WTC11 (cell line): ENCODE measurements at places on chromosomes 6 and 20. TPM values are rescaled to one million over a fixed set of nuclear protein-coding genes. Genes with fewer than 3 reads are reported as not detected.

- no peak for DNase-seq
- no peaks in the 10 kb centered on the region for H3K27me3 ChIP-seq
- H3K4me3 ChIP-seq = no peak overlapping the region
- H3K27ac ChIP-seq = no peak overlapping the region
Observed at GRCh38 chr20:50425076-50425475, 85.1 kb upstream of the PTPN1 start.

GRCh38 chr6:135129136-135129856 is 51.8 kb upstream of the MYB start:
- H3K4me1 ChIP-seq = peaks cover 16% of the 10 kb centered on the region
- H3K36me3 ChIP-seq = no peaks in the 10 kb centered on the region
- no peak overlapping the region for H3K4me3 ChIP-seq
- no peak overlapping the region for H3K27ac ChIP-seq
- H3K27me3 ChIP-seq = no peaks in the 10 kb centered on the region

GRCh38 chr6:139490482-139490881 is 116.0 kb upstream of the CITED2 start:
- no peaks in the 10 kb centered on the region; the same call in 1 of the 2 replicates for H3K27me3 ChIP-seq
- no peak overlapping the region for H3K27ac ChIP-seq
- H3K4me3 ChIP-seq = no peak overlapping the region

DNA sequence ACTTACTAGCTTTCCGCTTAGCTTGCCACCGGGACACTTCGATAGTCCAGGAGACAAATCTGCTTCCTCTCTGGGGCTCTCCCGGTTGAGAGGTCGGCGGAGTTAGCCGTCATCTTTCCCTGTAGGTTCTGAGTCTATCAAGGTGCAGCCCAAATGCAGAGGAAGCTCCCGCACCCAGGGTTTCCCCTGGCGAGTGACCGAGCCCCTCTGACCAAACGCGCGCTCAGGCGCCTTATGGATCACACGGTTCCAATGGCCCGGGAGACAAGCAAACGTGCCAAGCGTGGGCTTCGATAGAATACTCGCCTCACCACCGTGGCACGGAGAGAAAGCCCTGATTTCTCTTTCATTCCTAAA is 15.8 kb upstream of the FOXC1 start:
- DNase-seq = no peak
- H3K4me3 ChIP-seq = no peak overlapping the region
- peaks cover 21% of the 10 kb centered on the region for H3K27me3 ChIP-seq
- no peaks in the 10 kb centered on the region for H3K36me3 ChIP-seq

- H3K4me1 ChIP-seq = peaks cover 3% of the 10 kb centered on the region; the same call in 1 of the 2 replicates
- H3K36me3 ChIP-seq = no peaks in the 10 kb centered on the region
- H3K27me3 ChIP-seq = no peaks in the 10 kb centered on the region
- H3K4me3 ChIP-seq = no peak overlapping the region
- no peak for DNase-seq
- H3K27ac ChIP-seq = no peak overlapping the region
Observed at GRCh38 chr6:116208056-116208785, 45.7 kb downstream of the TSPYL4 start.

DNA sequence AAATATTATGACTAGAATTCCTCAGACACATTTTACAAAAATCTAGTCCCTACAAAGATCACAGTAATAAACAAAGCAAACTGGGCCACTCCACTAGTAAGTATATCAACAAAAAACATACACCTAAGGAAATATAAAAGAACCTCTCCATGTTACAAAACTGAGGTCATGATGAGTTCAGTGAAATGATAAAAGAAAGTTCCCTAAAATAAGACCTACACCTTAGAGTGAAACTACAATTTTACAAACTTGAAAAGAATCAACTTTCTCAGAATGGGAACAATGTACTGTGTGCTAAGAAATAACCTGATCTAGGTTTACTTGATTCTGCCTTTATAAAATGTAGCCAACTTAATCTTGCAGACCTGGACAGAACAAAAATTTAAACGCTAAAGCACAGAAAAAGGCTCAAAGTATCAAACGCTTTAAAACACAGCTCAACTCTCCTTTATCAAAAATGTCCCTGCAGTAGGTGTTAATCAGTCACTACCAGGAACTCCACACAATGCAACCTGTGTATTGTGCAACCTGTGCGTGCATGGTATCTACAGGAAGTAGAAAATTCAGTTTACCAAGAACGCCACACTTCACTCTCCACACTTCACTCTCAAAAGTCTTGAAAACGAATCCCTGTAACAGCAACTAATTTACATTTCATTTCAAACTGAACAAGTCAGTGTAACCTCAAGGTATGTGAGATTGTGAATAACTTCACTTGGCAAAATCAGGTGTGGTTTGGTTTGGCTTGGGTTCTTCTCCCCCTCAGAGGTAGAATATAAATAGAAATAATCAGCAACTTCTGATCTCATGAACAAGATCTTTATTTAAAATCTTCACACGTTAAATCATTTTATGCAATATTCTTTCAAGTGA is 1.8 kb downstream of the RALGAPA2 start:
- no peaks in the 10 kb centered on the region for H3K36me3 ChIP-seq
- H3K27ac ChIP-seq = no peak overlapping the region
- no peak for DNase-seq

GRCh38 chr6:1515280-1515679 is 94.4 kb upstream of the FOXC1 start:
- H3K4me3 ChIP-seq = no peak overlapping the region
- DNase-seq = no peak
- H3K27me3 ChIP-seq = no peaks in the 10 kb centered on the region; the same call in 1 of the 2 replicates
- no peaks in the 10 kb centered on the region for H3K36me3 ChIP-seq
- H3K4me1 ChIP-seq = peaks cover 14% of the 10 kb centered on the region

- DNase-seq = no peak
- H3K4me3 ChIP-seq = no peak overlapping the region
- no peaks in the 10 kb centered on the region for H3K4me1 ChIP-seq
- no peaks in the 10 kb centered on the region for H3K36me3 ChIP-seq
- no peak overlapping the region for H3K27ac ChIP-seq
Observed at GRCh38 chr6:159360306-159360705, 191.1 kb downstream of the FNDC1 start.

DNA sequence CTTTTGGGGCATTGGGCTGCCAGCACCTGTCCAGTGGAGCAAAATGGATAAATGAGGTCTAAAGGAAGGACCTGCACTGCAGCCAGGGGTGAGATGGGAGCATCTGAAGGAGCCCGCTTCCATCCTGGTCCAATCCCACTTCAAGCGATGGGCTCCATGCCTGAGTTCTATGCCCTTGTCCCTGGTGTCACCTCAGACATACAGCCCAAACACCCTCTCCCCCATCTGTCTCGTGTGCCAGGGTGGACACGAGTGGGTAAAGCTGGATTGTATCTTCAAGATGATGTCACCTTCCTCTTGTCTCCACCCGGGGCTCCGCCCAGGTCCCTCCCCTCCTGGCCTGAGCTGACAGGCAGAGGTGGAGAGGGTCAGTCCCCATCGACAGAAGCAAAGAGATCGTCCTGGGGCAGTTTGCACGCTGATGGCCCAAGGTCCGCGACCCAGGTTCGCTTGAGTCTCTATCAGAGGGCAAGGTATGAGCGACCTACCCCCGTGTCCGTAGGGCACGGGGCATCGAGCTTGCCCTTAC is 544 bp downstream of the SMIM29 start:
- H3K27me3 ChIP-seq = no peaks in the 10 kb centered on the region
- DNase-seq = peak; percentile 61
- peak overlapping the region; percentile 83 for H3K27ac ChIP-seq
- H3K4me1 ChIP-seq = peaks cover 34% of the 10 kb centered on the region
- peak overlapping the region; percentile 88 for H3K4me3 ChIP-seq
- H3K36me3 ChIP-seq = peaks cover 16% of the 10 kb centered on the region

- no peak overlapping the region for H3K4me3 ChIP-seq
- H3K27ac ChIP-seq = no peak overlapping the region
- DNase-seq = no peak
- no peaks in the 10 kb centered on the region for H3K27me3 ChIP-seq
Observed at GRCh38 chr6:13278991-13279390, 49.3 kb downstream of the TBC1D7 start.

DNA sequence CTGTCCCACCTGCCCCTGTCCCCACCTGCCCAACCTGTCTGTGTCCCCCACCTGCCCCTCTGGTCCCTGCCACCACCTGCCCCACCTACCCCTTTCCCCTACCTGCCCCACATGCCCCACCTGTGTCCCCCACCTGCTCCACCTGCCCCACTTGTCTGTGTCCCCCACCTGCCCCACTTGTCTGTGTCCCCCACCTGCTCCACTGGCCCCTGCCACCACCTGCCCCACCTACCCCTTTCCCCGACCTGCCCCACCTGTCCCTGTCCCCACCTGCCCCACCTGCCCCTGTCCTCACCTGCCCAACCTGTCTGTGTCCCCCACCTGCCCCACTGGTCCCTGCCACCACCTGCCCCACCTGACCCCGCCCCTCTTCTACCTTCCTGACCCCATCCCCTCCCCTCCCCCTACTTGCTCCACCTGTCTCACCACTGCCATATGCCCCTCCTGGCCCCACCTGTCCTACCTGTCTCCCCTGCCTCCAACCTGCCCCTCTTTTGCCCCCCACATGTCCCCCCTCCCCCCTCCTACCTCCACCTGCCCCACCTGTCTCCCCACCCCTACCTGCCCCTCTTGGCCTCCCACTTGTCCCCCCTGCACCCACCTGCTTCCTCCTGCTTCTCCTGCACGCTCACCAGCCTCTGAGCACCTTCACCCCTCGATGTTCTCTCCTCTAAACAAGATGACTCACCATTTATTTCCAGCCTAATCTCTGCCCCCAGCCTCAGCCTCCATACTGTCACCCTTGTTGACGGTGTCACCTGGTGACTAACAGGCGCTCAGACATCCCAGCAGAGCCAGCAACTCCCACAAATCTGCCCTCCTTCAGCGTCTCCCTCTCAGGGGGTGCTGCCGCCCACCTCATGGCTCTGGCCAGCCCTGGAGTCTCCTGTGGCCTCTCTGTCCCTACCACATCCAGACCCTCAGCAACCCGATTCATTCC is 5.6 kb upstream of the MYT1 start:
- H3K4me1 ChIP-seq = peaks cover 50% of the 10 kb centered on the region
- H3K4me3 ChIP-seq = no peak overlapping the region
- no peaks in the 10 kb centered on the region for H3K36me3 ChIP-seq
- H3K27me3 ChIP-seq = peaks cover 37% of the 10 kb centered on the region

GRCh38 chr6:13548500-13549210 is 25.7 kb upstream of the SIRT5 start:
- no peak overlapping the region for H3K27ac ChIP-seq
- DNase-seq = peak; percentile 26
- no peak overlapping the region for H3K4me3 ChIP-seq
- H3K36me3 ChIP-seq = no peaks in the 10 kb centered on the region

GRCh38 chr6:109202409-109203264 is 107.3 kb downstream of the CEP57L1 start:
- H3K36me3 ChIP-seq = no peaks in the 10 kb centered on the region
- DNase-seq = no peak
- H3K4me1 ChIP-seq = no peaks in the 10 kb centered on the region
- no peak overlapping the region for H3K27ac ChIP-seq

DNA sequence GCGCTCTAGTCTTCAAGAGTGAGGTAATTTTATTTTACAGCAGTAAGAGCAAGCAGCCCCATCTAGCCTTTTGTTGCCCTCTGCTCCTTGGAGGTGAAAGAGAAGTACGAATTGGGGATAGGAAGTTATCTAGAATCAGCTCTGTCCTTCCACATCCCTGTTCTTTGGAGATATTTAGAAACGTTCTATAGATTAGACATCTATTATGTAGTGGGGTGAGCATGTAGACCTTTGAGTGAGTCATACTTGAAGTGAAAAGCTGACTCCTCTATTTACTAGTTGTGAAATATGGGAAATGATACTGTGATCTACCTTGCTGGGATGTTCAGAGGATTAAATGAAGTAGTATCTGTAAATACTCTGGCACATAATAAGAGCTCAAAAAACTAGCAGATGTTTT is 36.0 kb upstream of the SLC35D3 start:
- no peaks in the 10 kb centered on the region for H3K36me3 ChIP-seq
- no peak overlapping the region for H3K27ac ChIP-seq
- no peak for DNase-seq
- H3K27me3 ChIP-seq = no peaks in the 10 kb centered on the region

- no peaks in the 10 kb centered on the region for H3K27me3 ChIP-seq
- no peak overlapping the region for H3K4me3 ChIP-seq
- no peaks in the 10 kb centered on the region for H3K36me3 ChIP-seq
- H3K27ac ChIP-seq = peak overlapping the region; percentile 17; the same call in 1 of the 2 replicates
Observed at GRCh38 chr6:20172842-20173456, 39.3 kb downstream of the MBOAT1 start.

- no peaks in the 10 kb centered on the region for H3K27me3 ChIP-seq
- peaks cover 53% of the 10 kb centered on the region for H3K36me3 ChIP-seq
- H3K27ac ChIP-seq = peak overlapping the region; percentile 90
- peak overlapping the region; percentile 90 for H3K4me3 ChIP-seq
- H3K4me1 ChIP-seq = peaks cover 22% of the 10 kb centered on the region
Observed at GRCh38 chr6:30914854-30915590, 984 bp downstream of the VARS2 start.

DNA sequence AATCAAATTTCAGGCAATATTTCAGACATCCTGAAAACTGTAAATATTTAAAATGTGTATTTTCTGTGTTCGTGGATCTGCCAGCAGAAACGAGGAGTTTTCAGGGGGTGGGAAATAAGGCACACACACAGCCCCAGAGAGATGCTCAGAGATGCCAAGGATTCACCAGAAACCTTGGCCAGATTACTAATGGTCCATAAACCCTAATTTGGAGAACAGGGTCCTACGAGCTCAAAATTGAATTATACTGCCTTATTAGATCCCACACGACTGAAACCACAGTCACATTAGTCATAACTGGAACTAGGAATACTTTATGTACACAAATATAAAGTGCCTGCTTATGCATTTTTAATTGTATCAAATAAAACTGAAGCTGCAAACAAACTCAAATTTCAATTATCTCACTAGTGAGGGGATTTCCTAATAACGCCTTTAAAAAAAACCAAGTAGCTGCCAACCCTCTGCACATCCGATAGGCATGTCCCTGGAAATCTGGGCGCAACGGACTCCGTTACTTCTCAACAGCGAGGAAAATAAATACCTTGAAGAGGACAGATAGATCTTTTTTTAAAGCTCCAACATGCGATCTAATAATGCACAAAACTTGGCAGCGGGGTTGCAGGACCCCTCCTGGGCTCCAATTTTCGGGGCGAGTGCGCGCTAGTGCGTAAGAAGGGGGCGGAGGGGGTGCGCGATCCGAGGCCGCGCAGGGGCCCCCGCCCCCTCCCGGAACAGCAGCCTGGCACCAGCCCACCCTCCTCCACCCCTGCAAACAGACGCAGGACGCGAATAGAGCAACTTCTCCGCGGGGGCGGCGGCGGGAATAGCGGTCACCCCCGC is 897 bp downstream of the CHD6 start:
- peak overlapping the region; percentile 91 for H3K27ac ChIP-seq
- H3K27me3 ChIP-seq = no peaks in the 10 kb centered on the region
- peak overlapping the region; percentile 94 for H3K4me3 ChIP-seq
- H3K4me1 ChIP-seq = peaks cover 53% of the 10 kb centered on the region
- DNase-seq = peak; percentile 22

GRCh38 chr6:84077645-84078044 is 44.1 kb downstream of the MRAP2 start:
- H3K27me3 ChIP-seq = no peaks in the 10 kb centered on the region
- peaks cover 28% of the 10 kb centered on the region for H3K4me1 ChIP-seq
- no peak overlapping the region for H3K4me3 ChIP-seq
- no peak for DNase-seq
- H3K36me3 ChIP-seq = peaks cover 3% of the 10 kb centered on the region; the same call in 1 of the 2 replicates

Gene RMND1
- total RNA-seq = 18.3 to 23.3 TPM (median 21.0 TPM) in 3 replicates

Gene C20orf202
- total RNA-seq = 0.11 to 0.22 TPM in 2 of 3 replicates, not detected in the other

Gene GRIK2
- 2.7 to 6.0 TPM (median 5.2 TPM) in 3 replicates for total RNA-seq

Gene SLC22A2
- 0.44 to 0.96 TPM (median 0.78 TPM) in 3 replicates for total RNA-seq

Gene ADAT2
- 12.6 to 13.3 TPM (median 12.7 TPM) in 3 replicates for total RNA-seq

Gene ZNF391
- 9.4 to 11.5 TPM (median 11.3 TPM) in 3 replicates for total RNA-seq

Gene SAMD5
- total RNA-seq = 0.07 to 0.39 TPM (median 0.21 TPM) in 3 replicates

Gene MCCD1
- not detected in 3 replicates for total RNA-seq

Gene HLA-DOB
- total RNA-seq = 0.15 to 0.55 TPM (median 0.46 TPM) in 3 replicates

Gene HSPA1A
- 57.2 to 80.1 TPM (median 75.8 TPM) in 3 replicates for total RNA-seq

Gene ARMC12
- total RNA-seq = 1.0 to 2.0 TPM (median 1.4 TPM) in 3 replicates

Gene ISM1
- 0.52 to 0.85 TPM (median 0.62 TPM) in 3 replicates for total RNA-seq

Gene GLP1R
- 1.8 to 2.2 TPM (median 2.1 TPM) in 3 replicates for total RNA-seq

Gene EPB41L1
- 37.7 to 38.7 TPM (median 38.1 TPM) in 3 replicates for total RNA-seq
